ENCODE measurements at places on chromosomes 5 and 9. TPM values are rescaled to one million over a fixed set of nuclear protein-coding genes. Genes with fewer than 3 reads are reported as not detected.

DNA sequence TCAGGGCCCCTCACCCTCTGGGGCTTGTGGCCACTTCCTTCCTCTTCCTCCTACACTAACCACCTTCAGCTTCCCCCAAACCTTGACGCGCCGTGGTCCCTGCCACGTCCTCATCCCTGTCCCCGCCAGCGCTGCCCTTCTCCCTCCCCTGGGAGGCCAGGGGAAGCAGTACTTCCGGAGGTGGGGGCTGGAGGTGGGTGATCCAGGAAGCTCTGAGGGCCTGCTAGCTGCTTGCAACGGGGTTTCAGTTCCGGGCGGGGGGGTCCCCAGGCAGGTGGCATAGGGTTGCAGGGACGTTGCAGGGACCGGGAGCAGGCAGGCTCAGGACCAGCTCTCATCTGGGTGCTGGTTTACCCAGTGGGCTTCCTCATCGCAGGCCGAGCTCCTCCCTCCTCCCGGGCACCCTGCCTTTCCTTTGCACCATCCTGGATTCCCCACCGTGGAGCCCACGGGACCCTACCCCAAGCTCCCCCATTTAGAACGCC, 70.0 kb downstream of the RXRA start:
- DNase-seq: no peak

DNA sequence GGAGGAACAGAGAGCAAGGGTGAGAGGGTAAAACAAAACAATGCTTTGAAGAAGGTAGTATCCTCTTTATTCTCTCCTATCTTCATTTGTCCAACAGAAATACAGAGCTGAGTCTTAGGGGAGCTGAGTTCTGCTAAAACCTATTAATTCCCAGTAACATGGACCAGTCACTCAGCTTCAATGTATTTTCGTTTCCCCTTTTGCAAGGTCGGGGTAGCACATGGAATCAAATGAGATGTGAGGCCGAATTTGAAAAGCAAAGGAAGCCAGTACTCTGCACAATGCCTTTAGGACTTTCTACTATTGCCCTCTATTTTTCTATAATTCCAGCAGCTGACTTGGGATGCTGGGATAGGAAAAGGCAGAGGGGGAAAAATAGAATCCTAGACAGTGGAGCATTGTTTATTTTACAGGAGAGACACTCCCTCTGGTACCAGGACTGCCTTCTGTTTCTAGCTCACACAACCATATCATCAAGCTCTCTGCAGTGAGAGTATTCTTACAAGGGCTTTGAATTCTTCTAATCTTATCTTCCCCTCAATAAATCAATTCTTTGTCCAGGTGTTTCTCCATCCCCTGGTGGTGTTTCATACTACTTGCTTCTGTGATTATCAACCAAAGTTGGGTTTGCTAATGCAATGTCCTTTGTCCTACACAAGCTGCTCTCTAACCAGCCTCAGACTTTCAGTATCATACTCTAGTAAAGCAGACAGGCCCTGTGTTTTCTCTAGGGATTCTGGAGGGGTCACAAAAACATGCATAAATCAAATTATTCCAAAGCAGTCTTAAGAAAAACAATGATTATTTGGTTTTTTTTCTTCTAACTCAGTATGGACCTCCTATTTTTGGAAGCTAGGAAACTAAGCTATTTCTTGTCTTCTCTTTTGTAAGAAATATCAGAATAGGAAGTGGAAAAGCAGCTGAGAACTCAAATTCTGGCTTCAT, 341.5 kb downstream of the OSTF1 start:
- no peak for DNase-seq

DNA sequence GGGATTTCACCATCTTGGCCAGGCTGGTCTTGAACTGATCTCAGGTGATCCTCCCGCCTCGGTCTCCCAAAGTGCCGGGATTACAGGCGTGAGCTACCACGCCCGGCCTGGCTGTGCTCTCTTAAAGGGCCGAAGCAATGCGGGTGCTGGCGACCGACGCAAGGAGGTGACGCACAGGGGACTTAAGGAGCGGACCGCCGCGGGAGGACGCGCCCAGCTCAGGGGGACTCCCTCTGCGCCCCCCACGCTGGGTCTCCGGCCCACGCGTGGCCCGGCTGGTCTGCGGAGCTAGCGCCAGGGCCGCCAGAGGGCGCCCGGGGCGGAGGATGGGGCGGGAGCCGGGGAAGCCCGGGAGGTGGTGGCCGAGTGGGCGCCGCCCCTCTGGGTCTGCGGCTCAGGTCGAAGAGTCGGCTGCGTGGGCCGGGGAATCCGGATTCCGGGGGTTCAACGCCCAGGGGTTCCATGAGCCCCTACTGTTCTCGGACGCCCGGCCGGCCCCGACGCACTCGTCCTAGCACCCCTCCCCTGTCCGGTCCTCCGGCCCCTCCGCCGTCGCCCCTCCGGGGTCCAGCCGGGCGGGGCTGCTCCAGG, 502 bp upstream of the CERCAM start:
- DNase-seq: peak; percentile 64

- no peak for DNase-seq
Measured at GRCh38 chr5:40524677-40525076, 155.0 kb upstream of the PTGER4 start.

DNA sequence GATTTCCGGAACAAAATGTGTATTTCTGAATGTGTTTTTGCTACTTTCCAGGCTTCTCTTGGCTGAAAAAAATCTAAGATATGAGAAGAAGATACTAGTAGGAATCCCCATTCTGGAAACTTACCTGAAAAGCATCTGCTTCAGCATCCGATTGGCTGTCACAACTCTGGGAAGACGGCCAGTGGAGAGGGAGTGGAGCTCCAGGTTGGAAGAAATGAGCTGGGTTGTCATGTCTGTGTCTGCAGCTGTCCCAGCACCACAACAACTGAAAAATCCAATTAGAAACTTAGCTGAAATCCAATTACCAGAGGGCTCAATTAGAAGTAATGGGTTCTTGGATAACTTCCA, 3.0 kb downstream of the PSMB7 start:
- no peak for DNase-seq

DNA sequence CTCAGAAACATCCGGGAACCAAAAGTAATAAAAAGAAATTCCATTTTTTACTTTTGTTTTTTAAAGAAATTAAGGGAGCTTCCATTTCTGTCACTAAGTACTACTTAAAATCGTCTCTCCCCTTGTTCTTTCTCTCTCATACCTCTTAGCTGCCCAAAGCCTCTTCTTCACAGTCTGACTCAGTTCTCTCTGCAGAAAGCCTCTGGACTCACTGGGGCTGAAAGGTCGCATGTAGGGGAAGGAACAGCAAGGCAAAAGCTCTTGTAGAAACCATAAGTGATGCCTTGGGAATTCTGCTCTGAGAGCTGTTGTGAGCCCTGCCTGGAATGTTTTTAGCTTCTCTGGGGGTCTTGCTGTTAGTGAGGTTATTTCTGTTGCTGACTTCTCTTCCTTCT, 100.8 kb upstream of the RANBP3L start:
- DNase-seq: no peak

DNA sequence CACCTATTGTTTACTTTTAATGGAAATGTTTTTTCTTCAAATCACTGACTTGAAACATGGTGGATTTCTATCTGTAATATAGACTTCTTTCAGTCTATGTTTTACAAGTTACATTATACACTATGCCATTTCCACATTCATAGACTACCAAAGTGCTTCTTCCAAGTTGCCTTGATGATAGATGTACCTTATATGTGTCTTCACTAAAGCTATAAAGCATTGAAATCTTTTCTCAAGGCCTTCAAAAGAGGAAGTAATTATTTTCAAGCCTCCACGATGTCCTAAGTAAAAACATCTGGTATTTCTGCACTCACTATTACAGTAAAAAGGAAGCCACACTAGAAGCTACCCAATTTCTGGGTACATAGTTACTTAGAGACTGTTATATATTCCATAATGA, 113.3 kb downstream of the FGF10 start:
- DNase-seq: no peak

DNA sequence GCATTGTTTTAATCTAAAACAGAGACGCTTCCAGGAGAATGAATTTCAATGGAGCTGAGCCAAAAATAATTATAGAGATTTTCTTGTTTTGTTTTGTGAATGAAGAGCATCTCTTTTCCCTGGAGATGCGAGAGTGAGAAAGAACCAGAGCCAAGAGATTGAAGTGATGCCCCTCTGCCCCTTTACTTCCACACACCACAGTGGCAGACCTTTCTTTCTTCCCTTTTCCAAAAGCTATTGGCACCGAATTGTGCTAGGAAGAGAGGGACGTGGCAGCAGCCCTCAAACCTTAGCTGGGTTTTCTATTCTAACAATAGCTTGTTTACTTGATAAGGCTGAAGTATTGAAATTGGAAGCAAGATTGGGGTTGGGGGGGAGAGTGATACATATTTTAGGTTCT, 133.0 kb upstream of the TMEM161B start:
- DNase-seq: no peak

DNA sequence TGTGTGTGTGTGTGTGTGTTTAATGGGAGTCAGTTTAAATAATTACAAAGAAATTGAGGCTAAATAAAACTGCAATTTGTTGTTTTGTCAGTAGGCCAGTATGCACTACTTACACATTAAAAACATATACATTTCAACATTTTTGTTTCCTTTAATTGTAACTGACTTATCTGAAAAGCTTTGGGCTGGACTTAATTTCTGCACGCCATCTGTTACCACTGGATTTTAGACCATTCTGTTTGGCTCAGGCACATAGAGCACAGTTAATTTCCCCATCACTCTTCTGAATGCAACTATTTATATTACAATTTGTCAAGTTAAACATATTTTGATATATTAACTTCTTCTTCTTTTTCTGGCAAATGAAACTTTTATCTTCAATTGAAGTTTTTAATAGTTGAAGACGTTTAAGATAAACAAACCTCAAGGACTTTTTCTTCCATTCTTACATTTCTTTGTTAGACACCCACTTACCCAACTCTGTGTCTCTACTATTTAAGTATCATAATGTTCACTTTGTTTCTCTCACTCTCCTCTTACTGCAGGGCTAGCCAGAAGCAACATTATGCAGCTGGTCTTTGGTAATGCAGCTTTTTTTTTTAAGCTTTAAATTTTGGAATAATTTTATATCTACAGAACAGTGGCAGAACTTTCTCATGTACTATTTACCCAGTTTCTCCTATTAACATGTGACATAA, 253.4 kb upstream of the ANKH start:
- no peak for DNase-seq

DNA sequence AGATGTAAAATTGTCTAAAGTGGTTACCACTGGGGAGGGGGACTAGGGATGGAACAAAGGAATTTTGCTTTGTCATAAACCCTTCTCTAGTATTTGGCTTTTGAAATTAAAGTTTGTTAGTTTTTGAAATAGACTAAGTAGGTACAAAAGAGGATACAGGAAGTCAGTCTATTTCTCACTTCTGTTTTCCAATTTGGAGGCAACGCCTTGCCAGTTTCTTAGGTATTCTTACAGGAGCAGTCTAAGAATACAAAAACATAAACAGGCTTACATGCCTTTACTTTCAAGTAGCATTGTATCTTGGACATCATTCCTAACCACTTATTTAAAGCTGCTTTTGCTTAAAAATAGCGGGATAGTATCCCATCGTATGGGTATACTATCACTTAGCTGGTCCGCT, 34.4 kb downstream of the ALG2 start:
- DNase-seq: no peak

- DNase-seq: no peak
Measured at GRCh38 chr5:156474251-156474650, 147.3 kb downstream of the SGCD start.

- DNase-seq: peak; percentile 91
Measured at GRCh38 chr5:83473346-83474160, 2.0 kb downstream of the VCAN start.

- no peak for DNase-seq
Measured at GRCh38 chr5:126514558-126515141, 80.4 kb downstream of the ALDH7A1 start.

- no peak for DNase-seq
Measured at GRCh38 chr5:17295671-17296070, 78.2 kb downstream of the BASP1 start.

- peak; percentile 51 for DNase-seq
Measured at GRCh38 chr5:106658150-106658549, 1012.6 kb downstream of the EFNA5 start.

DNA sequence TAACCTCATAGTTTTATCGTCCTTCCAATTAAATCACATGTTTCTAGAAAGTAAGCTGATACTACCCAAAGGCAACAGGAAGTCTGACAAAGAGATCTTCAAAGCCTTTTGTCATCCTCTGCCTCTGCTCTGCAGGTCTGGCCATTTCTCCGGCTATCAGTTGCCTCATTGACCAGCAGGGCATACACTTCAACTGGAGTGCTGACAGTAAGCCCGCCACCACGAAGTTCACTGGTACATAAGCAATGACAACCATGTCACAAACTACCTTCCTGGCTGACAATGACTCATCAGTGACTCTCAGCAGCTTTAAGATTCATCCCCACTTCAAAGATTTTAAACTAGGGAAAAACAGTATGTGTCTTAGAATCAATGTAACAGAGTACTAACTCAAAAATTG, 20.6 kb downstream of the SPTLC1 start:
- DNase-seq: peak; percentile 5

The FREM1 gene
- total RNA-seq: 0.52 TPM

The SAXO1 gene
- total RNA-seq: not detected

The SLC22A4 gene
- total RNA-seq: 3.4 TPM

The GPR21 gene
- not detected for total RNA-seq
